A549 treated with dexamethasone at 1 μM for 4 hours (cell line): ENCODE measurements at places on chromosomes 11 and 22. TPM values are rescaled to one million over a fixed set of nuclear protein-coding genes. Genes with fewer than 3 reads are reported as not detected.

Gene TPH1
- 0.02 to 0.12 TPM (median 0.06 TPM) in 5 replicates for total RNA-seq

Gene TRIM3
- 11.8 to 22.6 TPM (median 18.1 TPM) in 5 replicates for total RNA-seq

Gene TLCD5
- 5.0 to 6.4 TPM (median 6.2 TPM) in 5 replicates for total RNA-seq

Gene SLC22A12
- not detected in 5 replicates for total RNA-seq

Gene GNAZ
- 1.7 to 3.4 TPM (median 2.9 TPM) in 5 replicates for total RNA-seq

Gene LDHAL6A
- total RNA-seq: not detected in 5 replicates

Gene SLC17A6
- total RNA-seq: not detected in 5 replicates

Gene MAP6
- total RNA-seq: 1.4 to 2.3 TPM (median 1.7 TPM) in 5 replicates

Gene SPI1
- 0.19 to 0.21 TPM in 2 of 5 replicates, not detected in the others for total RNA-seq
